Left lobe of liver (tissue), 2 donors: ENCODE measurements at places on chromosomes 5 and 9.

DNA sequence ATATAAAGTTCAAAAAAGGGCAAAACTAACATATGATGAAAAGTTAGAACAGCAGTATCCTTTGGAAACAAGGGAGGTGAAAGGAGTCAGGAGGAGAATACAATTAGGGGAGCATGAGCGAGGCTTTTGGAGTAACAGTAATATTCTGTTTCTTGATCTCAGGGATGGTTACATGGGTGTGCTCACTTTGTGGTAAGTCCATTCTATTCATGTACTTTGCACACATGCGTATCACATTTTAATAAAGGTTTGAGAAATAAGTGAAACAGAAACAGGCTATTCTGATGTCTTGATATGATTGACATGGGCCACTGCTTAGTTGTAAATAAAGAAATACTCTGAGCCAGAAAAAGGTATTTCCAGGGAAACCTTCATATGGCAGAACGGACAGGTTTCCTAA, 208.8 kb downstream of the SPOCK1 start:
- no peak for DNase-seq

- no peak for DNase-seq
These were observed 30.6 kb upstream of the ADAMTS6 start for GRCh38 chr5:65512170-65512937.

DNA sequence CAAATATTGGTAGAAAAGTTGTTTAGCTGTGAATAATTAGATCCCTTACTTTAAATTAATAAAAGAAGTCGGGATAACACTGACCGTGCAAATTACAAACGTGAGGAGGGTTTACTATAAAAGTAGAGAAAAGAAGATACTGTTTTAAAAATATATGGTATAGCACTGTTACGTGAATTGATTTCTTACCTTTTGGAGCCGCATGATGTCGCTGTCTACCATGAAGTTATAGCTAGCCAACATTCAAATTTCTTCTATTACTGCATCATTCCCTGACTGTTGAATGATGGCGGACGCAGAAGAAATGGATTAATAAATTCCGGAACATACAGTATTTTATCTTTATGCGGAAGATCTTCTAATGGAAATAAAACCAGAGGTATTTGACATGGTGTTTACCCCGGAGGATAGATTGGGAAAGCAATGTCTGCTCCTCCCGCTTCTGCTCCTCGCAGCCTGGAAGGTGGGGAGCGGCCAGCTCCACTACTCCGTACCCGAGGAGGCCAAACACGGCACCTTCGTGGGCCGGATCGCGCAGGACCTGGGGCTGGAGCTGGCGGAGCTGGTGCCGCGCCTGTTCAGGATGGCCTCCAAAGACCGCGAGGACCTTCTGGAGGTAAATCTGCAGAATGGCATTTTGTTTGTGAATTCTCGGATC, at the start of gene PCDHA6:
Gene PCDHA6, plus strand, starts transcription at position 257 of the 658 bp plus-strand sequence. Its CDS starts 132 bp downstream, at position 389.
- DNase-seq: no peak

- DNase-seq: no peak
These were observed 189.9 kb downstream of the FBXL7 start for GRCh38 chr5:15689836-15690235.

- DNase-seq: no peak
These were observed 446.1 kb downstream of the ANXA1 start for GRCh38 chr9:73597771-73598170.

- DNase-seq: no peak
These were observed 13.5 kb upstream of the TMED7 start for GRCh38 chr5:115639377-115639776.

DNA sequence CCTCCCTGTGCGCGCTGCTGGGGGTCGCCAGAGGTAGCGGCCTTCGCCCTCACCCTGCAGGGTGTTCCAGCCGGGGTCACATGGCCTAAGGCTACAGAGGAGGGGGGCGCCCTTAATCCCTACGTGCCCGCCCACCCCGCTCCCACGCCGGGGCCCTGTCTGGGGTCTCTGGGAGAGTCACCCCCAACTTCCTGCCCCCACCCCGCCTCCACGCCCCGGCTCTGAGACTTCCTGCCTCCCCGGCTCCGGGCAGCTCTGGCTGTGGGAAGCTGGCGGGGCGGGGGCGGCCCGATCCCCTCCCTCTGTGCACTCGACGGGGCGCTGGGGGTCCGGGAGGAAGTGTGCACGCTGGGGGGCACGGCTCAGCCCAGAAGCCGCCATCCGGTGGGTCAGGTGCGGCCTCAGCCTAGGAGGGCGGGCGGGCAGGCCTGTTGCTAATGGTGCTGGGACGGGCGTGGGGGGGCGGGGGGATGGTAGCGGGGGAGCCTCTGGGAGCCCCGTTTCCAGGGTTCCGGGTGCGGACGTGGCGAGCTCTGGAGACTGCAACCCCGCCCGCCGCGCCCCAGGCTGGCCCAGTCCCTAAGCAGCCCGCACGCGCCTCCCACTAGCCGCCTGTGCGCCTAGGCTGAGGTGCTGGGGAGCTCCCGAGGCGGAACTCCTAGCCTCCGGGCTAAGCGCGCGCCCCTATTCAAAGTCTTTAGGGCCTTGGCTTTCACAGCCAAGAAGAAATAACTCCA, 61.6 kb downstream of the CXXC5 start:
- no peak for DNase-seq
